GM20000 (cell line): ENCODE measurements at places on chromosomes 5 and 9.

GRCh38 chr5:113266913-113267227, 167.9 kb downstream of the TSSK1B start:
- no peak for DNase-seq

GRCh38 chr5:179866241-179867078, 7.8 kb upstream of the MRNIP start:
- DNase-seq = peak; percentile 68

GRCh38 chr5:139183502-139183901, 14.7 kb downstream of the SIL1 start:
- DNase-seq = no peak

DNA sequence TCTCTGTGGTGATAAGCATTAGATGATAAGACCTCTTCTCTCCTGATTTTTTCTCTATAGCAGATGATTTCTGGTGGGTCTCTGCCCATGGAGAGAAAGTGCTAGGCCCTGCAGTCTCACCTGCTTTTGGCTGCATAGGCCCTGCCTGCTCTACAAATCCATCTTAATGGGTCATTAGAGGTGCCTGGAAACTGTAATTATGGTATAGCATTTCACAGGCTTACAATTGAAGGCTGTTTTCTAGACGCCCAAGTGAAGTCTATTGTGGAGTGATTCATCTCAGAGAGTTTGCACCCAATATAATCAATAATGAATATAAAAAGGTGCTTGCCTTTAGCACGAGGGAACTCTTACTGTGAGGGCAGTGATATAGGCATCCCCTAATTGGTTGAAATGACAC, 33.8 kb downstream of the NEUROG1 start:
- no peak for DNase-seq

- DNase-seq = no peak
Measured at GRCh38 chr5:16673241-16674201, 56.7 kb upstream of the RETREG1 start.

DNA sequence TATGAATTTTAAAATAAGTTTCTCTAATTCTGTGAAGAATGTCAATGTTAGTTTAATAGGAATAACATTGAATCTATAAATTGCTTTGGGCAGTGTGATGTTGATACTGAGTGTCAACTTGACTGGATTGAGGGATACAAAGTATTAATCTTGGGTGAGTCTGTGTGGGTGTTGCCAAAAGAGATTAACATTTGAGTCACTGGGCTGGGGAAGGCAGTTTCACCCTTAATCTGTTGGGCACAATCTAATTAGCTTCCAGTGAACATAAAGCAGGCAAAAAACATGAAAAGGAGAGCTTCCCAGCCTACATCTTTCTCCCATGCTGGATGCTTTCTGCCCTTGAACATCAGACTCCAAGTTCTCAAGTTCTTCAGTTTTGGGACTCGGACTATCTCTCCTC, 832.0 kb upstream of the ARRDC3 start:
- DNase-seq = no peak

DNA sequence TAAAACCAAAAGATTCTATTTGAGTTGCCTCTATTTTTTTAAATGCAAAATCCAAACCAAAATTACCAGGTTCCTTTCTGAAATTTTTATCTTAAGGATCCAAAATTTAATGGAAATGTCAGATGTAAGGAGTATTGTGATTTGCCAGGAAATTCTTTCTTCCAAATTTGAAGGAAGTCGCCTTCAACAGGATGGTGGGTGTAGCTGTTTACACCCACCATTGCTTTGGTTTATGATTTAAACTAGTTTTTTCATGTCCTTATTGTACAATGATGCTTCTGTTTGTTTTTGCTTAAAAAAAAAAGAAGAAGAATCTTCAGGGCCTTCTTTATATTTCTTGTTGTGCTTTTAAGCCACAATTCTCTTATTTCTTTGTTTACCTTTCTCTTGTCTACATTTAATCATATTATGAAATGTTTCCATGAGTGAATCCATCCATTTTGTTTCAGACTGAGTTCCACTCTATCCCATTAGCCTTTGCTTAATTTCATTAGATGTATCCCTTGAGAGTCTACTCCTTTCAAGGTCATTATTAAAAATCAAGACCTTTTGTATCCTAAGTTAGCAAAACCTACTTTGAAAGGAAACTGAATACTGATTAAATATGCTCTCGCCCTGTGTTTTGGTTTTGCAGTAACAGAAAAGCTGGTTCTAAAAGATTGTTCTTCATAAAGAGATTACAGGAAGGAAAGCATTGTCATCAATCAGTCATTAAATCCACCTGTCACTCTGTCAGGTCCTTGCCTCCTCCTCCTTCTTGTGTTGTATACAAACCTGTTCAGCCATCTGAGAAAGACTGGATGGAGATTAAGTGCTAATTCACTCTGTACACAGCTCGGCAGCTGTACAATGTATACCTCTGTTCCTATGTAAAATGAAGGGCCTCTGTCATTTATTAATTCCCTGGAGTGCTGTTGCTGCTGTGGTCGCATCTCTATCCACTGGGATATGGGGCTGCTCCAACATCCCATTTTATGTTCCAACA, 45.5 kb upstream of the SLC2A8 start:
- DNase-seq = no peak
